ENCODE measurements at places on chromosomes 5 and 9.

DNA sequence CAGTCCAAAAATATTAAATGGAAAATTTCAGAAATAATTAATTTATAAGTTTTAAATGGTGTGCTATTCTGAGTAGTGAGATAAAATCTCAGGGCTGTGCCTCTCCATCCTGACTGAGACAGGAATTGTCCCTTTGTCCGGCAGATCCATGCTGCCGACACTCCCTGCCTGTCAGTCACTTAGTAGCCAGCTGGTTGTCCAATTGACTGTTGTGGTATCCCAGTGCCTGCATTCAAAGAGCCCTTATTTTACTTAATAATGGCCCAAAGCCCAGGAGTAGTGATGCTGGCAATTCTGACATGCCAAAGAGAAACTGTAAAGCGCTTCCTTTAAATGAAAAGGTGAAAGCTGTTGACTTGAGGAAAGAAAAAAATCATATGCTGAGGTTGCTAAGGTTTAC lies 157.5 kb downstream of the ENC1 start:
- DNase-seq = no peak

DNA sequence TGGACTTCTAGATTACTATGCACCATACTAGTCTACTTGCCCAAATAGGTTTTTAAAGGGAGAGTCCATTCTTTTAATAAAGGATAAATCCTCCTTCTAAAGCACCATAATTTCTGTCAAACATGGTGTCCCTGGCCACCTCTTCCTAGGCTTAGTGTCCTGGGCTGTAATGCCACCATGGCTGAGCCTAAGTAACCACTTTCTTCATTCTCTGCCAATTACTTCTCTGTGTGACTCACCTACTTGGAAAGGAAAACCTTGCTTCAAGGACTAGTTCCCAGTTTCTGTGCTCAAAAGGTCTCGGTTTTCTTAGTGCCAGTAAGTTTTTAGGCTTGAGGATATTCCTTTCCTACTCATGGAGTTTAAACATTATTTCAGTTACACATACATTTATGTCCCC lies 273.4 kb downstream of the DENND1A start:
- no peak for DNase-seq

DNA sequence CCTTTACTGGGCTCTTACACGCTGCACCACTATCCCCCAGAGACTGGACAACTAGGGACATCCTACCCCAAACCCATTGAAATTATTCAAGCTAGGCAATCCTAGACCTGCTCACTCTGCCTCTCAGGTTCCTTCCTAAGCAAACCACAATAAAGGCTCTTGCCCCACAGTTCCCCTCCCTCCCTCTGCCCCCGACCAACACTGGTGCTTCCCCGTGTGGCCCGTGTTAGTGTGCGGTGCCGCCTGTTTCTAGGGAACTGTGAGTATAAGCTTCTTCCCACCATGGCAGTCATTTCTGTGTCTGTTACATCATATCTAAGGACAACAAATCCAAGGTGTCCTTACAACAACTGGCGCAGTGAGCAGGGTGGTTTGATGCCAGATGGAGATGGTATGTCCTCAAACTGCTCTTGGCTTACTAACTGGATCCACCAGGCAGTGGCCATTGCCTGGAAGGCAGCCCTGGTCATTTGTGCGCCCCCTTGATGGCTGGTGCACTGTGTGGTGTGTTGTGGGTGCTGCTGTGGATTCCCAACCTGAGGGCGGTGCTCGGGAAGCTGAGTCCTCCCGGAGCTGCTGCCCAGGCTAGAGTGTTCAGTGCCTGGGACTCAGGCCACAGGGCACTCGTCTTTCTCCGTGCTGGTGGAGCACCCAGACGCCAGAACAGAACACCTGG lies 8.4 kb upstream of the MXD3 start:
- DNase-seq = no peak

DNA sequence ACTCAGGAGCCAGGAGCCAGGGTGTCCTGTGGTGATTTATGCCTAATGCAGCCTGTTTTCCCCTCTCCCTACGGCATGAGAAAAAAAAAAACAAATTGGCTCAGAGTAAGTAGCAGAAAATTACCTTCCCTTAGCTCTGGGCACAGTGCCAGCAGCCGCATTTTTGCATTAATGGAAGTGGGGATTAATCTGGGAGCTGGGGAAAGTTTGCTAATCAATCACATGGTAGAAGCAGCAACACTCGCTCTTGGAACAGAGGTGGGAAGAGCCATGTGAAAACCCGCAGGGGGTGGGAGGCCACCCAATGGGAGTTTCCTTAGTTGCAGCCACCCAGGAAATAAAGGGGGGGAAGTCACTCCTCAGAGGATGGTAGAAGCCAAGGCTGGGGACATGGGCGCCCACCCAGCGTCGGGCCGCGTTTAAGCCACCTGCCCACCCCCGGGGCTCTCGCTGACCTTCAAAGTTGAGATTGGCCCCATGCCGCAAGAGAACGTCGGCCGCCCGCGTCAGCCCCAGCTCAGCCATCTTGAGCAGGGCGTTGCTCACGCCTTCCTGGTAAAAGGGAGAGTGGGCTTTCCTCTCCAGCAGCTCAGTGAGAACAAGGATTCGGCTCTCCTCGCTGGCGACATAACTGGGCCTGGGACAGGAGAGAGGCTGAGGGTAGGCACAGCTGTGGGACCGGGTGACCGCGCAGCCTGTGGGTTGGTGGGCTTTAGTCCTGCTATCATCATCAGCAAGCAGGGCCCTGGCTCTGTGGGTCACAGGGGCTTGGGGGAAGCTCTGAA lies 1.7 kb downstream of the ASB6 start:
- DNase-seq = no peak

- no peak for DNase-seq
Observed at GRCh38 chr9:129612815-129613519, 7.9 kb downstream of the C9orf50 start.

- DNase-seq = no peak
Observed at GRCh38 chr9:133921866-133922265, 70.3 kb downstream of the VAV2 start.

DNA sequence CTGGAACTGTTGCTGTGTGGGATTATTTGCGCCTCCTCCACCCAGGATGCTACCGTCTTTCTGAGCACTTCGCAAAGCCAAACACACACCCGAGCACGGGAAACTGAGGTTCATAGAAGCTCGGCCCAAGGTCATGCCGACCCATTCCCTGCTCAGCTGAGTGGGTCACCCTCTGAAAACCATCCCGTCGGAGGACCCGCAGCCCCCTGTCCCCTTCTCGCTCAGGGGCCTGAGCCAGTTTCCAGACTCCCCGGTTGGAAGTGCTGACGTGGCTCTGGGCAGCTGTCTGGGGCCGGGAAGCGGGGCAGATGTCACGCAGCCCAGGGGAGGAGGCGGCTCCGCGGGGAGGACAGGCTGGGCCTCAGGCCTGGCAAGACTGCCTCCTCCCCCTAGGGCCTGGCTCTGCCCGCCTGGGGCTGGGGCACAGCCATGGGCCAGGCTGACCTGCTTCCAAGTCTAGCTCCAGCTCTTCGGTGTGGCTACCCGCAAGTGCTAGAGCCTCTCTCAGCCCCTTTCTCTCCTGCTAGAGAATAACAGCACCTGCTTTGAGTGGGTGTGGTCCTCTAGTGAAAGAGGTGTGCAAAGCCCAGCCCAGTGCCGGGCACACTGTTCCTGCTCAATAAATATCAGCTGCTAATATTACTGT lies 9.9 kb upstream of the CXXC5 start:
- DNase-seq = no peak

DNA sequence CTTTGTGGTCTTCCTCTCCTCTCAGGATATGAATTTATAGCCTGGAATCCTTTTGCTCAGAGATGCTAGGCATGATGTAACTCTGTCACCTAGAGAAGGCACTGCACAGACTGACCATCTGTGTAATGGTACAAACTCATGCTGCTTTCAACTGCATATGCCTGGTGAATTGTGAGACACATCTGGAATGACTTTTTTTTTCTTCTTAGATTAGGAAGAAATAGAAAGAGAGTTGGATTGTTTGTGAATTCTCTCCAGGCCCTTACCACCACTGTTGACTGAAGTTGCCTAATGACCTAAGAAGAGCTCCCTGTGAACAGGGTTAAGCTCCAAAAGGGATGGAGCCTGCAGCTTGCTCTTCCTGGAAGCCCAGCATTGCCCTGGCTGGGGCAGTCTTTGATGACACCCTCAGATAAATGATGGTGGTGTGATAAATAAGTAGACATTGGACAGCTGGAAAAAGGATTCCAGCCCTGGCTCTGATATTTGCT lies 47.8 kb upstream of the TRIM32 start:
- no peak for DNase-seq

DNA sequence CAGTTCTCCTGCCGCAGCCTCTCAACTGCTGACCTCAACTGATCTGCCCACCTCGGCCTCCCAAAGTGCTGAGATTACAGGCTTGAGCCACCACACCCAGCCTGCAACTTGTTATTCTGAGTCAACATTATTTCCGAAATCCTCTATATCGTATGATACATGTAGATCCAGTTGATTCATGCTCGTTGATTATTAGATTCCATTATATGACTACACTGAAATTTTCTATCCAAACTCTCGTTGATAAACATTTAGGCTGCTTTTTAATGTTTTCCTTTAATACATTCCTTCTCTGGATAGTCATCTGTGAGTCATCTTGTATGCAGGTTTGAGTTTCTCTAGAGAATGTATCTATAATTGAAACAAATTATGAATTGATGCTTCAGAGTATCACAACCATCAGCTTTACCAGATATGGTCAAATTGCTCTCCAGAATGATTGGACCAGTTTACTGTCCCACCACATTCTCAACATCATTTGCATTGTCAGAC lies 4.1 kb downstream of the CDK7 start:
- DNase-seq = no peak

DNA sequence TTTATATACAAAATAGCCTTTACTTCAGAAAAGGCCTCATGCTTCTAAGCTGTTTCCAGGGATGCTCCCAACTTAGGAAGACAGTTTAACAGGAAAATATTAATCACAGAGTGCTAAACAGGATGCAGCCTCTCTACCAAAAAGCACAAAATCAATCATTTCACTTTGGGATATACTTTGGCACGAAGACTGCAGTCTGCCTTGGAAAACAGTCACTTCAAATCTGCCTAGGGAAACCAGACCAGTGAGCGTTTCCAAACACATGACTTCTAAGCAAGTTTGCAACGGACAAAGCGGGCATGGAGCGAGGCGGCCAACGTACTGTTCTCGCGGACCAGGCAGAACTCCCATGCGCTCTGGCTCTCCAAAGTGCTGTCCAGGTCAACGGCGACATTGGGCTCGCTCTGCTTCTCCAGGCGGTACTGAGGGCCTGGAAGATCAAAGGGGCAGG lies 201.0 kb downstream of the MAPKAP1 start:
- DNase-seq = no peak

GRCh38 chr5:140266471-140267200 lies 36.3 kb downstream of the PFDN1 start:
- DNase-seq = no peak

DNA sequence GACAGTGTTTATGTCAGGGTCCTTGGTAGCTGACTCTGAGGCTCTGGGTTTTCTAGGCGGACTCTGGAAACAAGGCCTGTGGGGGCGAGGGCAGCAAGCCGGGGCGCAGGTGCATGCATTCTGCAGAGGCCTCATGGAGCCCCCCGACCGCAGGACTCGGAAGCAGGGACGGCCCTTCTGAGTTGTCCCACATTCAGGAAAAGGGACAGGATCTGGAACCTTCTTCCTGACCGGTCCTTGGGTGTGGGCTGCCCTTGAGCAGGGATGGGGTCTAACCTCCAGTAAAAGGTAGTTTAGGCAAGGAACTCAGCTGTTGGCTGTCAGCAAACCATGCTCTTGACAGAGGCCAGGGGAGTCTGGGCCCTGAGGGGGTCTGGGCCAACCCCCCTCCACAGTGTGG lies 7.4 kb upstream of the COL5A1 start:
- no peak for DNase-seq

GRCh38 chr9:26172301-26172700 lies 494.1 kb upstream of the TUSC1 start:
- DNase-seq = no peak

DNA sequence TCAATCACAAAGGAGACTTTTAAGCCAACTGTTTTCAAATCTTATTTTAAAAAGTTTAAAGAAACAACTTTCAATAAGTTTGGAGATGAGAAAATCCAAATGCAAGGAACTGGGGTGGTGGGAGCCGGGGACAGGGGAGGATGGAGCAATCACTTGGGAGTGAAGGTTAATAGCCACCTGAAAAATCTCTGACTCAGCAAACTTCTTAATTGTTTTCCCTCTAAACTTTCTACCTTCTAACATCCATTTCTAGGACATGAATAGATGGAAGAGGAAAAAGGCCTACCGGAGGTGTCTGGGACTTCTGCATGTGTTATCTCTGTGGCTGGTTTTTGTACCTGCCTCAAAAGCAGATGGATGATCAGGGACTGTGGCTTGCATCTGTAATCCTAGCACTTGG lies 360.6 kb downstream of the OSTF1 start:
- DNase-seq = no peak

DNA sequence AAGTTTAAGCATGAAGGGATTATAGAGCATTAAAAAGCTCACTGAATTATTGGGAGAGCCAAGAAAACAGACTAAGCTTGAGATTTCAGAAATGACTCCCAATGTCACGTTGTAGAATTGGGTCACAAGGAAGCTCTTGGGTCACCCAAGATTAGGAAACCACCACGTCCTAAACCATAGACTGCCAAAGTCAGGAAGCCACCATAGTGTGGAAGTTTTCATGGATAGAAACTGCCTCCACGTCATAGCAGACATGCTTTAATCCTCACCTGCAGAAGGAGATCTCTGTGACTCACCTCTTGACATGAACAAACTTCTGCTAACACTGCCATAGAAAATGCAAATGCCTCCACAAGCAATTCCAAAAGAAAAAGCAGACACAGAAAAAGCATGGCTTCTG lies 106.3 kb downstream of the SLC1A3 start:
- DNase-seq = no peak
